ENCODE measurements at places on chromosomes 2 and 18.
A peak's percentile ranks its signal among the peaks of the same experiment; 100 is the strongest.

DNA sequence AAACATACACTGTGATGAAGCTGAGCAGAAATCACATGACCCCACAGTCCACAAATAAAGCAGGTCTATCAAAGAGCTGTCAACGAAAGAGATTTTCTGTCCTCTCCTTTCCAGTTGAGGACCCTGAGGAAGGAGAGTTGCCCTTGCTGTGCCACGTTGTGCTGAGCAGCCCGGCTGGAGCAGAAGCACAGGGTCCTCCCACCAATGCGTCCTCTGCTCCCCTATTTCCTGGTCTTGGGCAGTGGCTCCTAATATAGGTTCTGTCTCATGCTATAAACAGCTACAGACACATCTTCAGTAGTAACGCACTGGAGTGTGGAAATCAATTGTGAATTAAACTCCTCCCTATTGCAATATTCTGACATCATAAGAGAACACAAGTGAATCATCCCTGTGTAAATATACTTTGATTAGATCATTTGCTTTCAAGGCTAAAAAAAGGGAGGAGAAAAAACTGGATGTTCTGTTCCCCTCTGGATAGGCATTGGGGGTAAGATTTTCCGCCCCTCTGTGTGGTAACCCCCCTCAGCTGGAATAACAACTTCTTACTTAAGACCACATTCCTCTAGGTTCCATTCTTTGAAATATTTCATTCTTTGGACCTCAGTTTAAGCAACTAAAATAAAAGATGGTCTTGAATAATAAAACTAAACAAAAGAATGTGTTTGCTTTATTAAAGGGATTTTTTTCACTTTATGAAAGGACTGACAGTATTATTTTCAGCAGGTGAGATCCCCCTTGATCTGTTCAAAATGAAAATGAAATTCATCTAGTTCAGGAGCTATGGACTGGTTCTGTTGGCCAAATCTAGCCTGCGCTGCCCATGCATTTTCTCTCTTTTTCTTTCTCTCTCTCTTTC lies 8.3 kb upstream of the RHOB start:
- peak; percentile 96 for DNase-seq

GRCh38 chr2:122000556-122001340 lies 245.3 kb downstream of the TSN start:
- no peak for DNase-seq

DNA sequence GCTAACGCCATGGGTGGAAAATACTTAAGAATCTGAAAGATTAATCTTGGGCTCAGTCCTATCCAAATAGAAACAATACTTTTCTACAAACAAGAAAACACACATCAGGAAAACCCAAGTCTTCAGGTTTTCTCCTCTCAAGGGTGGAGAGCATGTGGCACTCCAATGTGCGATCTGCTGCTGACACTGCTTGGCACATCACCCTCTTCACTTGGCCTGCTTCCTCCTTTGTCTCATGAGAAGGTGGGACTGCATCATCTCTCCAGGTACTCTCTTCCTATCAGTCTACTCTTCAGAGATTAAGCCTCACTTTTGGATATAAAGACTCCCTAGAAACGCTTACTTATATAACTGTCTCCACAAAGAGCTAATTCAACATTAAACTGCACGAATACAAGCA lies 26.4 kb downstream of the HDLBP start:
- peak; percentile 16 for DNase-seq

DNA sequence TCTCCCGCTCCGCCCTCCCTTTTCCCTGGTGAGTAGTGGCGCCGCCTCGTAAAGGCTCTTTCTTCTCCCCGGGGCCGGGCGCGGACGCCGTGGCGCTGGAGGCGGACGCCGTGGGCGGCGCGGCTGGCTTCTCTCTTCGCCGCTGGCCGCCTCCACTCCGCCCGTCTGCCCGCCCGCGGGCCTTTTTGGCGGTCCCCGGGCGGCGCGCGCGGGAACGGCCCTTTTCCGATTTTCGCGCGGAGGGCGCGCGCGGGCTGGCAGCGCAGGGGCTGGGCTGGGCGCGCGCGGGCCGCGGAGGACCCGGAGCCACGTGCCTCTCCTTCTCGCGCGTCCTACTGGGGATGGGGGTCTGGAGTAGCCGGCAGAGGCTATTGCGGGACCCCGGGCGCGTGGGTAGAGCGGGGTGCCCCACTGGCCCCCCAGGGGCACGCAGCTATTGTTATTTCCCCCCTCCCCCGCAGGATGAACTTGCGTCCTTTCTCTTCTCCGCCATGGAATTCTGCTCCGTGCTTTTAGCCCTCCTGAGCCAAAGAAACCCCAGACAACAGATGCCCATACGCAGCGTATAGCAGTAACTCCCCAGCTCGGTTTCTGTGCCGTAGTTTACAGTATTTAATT lies 472 bp downstream of the SLC20A1 start:
- no peak for DNase-seq

DNA sequence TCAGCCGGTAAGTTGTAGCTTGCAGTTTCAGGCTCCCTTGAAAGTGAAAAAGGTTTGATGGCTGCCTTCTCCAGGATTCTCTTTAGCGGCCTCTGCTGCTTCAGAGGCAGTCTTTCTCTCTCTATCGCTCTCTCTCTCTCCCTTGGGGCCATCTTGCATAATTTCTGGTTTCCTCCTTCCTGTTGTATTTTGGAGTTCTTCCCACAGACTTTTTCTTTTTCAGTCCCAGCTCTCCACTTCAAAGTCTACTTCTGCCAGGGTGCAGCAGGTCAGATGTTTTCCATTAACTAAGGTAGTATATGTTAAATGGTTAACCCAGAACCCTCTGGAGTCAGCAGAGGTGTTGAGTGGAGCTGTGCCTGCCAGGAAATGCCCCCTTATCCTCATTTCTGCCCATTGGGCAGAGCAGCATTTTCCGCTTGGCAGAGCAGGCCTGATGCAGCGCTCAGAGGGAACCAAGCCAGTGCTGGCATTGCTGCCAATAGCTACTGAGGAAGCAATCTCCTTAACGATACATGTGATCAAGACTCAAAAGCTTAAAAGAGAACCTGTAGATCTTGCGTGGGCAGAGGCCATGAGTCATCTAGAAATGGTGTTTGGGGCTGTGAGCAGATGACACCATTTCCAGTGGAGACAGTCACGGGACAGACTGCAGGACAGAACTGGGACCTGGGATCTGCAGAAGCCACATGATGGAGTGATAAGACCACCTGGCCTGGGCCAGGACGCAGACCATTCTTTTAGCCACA lies 20.8 kb downstream of the DBI start:
- DNase-seq, result peak; percentile 96

DNA sequence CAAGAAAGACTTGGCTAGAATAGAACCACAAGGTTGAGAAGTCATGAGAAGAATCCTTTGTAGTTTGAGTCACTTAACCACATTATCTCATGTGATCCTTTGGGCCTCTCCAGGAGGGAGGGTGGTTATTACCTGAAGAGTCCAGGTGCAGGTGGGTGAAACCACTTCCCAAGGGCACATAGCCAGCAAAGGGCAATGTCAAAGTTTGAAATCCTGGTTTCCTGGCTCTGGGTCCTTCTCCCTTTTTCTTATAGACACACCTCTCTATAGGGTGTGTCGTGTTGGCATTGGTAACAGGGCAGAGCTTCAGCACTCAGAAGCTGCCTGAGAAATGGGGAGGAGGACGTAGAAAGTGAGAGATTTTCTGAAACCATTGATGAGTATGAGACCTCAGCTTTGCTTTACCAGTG lies 137.9 kb downstream of the MGAT5 start:
- DNase-seq, result no peak

DNA sequence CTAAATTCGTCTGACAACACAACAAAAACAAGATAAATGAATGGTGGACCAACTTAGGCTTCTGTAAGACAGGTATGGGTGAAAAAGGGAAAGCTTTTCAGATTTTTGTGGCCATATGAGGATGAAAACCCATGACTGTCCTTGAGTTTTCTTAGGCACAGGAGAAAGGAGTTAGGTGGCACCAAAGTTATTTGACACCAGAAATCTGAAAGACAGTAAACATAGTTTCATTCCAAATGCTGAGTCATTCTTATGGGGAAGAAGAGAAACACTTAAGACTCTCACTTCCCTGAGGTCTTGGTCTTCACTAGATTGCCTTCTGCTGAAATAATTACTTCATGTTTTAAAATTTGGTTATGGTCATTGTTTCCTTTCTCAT lies 5.2 kb upstream of the GPD2 start:
- peak; percentile 95 for DNase-seq

- DNase-seq, result no peak
Measured at GRCh38 chr2:15889442-15890123, 50.8 kb upstream of the MYCN start.

DNA sequence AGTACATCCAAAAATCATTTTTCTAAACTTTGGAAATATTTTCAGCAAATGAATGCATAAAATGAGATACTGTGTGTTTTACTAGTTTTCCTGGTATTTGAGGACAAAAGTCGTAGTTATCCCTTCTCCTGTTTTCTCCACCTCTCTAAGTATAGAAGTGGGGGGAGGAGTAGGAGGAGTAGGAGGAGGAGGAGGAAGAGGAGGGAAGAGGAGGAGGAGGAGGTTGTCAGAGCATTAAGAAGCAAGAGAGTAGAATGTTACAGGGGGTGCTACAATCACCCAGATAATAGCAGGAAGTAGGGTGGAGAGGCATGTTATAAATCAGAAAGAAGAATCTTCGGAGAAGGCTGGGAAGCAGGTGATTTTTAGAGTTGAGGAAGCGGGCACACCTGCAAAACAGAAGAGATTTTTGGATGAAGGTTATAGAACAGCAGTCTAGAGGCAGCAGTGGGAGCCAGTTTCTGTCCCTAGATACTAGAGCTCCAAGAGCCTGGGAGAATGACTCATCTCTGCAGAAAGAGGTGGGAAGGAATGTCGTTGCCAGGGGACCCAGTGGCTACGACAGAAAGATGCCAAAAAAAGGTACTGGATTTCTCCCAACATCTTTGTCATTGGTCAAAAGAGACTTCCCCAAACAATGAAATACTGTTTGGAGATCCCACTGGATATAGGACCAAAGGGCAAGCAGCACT lies 44.2 kb upstream of the AQP4 start:
- no peak for DNase-seq

- DNase-seq, result no peak
Measured at GRCh38 chr2:191631754-191632153, 46.2 kb upstream of the NABP1 start.

GRCh38 chr18:79690071-79690470 lies 10.5 kb downstream of the CTDP1 start:
- no peak for DNase-seq

DNA sequence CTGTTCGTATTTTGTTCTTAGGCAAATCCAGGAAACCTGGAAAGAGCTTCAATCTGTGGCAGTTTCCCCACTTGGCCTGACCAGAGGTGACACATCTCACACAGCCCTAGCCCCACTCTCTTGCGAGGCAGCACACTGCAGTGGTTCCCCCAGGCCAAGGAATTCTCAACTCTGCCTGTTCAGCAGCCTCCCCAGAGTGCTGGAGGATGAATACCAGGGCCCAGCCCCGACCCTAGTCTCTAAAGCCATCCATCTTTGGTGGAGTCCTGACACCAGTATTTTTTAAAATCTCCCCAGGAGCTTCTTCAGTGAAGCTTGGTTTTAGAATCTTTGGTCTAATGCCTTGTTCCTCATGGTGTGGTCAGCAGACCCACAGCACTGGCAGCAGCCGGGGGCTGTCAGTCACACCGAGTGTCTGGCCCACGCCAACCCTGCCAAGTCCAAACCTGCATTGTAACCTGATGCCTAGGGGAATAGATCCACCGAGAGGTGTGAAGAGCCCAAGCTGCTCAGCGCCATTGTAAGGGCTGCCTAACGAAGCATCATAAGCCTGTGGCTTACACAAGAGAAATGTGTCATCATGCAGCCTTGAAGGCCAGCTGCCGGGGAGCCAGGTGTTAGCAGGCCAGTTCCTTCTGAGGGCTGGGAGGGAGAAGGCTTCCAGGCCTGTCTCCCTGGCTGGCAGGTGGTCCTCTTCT lies 428.7 kb upstream of the ID2 start:
- DNase-seq, result no peak

- DNase-seq, result no peak
Measured at GRCh38 chr2:132729522-132729921, 59.5 kb upstream of the LYPD1 start.

- no peak for DNase-seq
Measured at GRCh38 chr18:56483386-56483785, 155.0 kb downstream of the TXNL1 start.

GRCh38 chr2:130819226-130819607 lies 17.5 kb upstream of the ARHGEF4 start:
- no peak for DNase-seq

DNA sequence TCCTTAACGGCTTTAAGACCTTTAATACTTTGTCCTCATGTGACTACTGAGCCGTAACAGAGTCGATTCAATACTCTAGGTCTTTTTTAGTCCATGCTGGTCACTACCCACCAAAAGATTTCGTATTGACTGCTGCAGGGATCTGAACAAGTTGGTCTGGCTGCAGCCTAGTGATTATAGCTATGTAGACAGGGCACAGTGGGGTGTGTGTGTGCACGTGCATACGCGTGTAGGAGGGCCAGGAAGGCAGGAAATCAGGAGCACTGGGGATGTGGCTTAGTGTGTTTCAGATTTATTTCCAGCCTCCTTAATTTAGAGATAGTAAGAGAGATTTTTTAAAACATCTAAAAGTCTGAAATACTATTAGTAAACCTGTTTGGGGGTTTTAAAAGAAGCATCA lies 161.4 kb downstream of the MYO3B start:
- DNase-seq, result no peak

- DNase-seq, result no peak
Measured at GRCh38 chr2:237892984-237893595, 33.7 kb downstream of the RAMP1 start.

DNA sequence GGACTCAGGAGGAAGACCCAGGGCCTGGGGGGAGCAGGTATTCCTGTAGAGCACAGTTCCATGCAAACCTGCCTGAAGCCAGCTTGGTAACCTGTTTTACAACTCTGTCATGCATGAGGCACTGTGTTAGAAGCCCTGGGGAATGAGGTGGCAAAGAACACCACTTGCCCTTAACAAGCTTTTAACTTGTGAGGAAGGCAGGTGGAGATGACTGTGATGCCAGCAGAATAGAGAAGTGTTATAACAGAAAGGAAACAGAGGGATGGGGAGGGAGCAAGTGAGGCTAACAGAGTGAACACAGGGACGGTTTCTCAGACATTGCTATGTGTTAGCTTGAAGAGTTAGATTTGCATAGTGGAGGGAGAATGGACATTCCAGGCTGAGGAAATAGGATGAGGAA lies 11.5 kb upstream of the IL1A start:
- DNase-seq, result peak; percentile 97

GRCh38 chr2:60745761-60746160 lies 10.3 kb upstream of the PAPOLG start:
- peak; percentile 62 for DNase-seq

GRCh38 chr2:46002507-46002883 lies 294.7 kb upstream of the EPAS1 start:
- no peak for DNase-seq

DNA sequence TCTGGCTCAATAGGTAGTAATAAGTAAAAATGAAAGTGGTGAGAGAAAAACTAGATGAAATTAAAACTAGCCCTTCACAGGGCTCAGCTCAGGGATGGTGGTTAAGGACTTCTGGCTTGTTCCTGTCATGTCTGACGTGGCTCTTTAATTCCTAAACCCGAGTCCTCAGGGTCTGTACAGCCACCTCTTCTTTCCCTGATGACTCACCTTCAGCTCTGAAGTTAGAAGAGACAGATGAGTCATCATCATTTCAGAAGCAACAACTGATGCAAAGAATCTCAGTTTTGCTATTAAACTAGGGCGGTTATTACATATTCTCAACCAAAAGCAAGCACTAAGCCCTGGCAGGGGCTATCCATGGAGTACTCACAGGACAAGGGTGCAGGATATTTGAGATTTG lies 24.0 kb upstream of the ITGB6 start:
- DNase-seq, result peak; percentile 79
